ENCODE measurements at places on chromosomes 12 and 14.
A peak's percentile ranks its signal among the peaks of the same experiment; 100 is the strongest.

- DNase-seq, result no peak
Measured at GRCh38 chr12:127629066-127629820, 637.7 kb upstream of the TMEM132C start.

DNA sequence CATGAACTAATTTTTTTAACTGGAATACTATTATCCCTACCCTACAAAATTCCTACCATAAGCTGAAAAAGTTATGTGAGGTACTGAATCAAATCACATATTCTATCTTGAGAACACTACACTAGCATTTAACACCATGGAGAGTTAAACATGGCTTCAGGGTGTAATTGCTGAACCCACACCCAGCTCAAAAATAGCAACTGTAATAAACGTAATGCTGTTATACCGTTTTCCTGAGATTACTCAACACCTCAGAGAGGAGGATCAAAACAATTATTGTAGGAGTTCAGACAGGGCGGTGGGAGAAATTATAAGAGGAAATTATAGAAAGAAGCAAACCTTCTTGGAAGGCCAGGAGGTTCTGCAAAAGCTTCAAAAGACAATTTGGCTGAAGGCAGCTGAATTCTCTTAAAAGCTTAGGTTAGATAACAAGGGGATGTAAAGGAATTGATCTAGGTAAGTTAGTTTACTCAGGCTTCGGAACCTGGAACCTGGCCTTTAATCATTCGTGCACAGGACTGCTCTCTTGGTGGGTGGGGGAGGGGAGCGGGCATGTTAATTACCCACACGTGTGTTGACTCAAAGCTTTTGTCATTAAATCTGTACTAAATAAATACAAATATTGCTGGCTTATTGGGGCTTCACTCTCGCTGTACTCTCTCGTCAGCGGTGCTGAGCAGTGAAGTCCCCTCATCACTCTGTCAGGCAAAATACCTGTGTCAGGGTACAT lies 12.1 kb upstream of the IPO8 start:
- DNase-seq, result no peak

GRCh38 chr12:71849109-71849851 lies 9.7 kb downstream of the TBC1D15 start:
- no peak for DNase-seq

DNA sequence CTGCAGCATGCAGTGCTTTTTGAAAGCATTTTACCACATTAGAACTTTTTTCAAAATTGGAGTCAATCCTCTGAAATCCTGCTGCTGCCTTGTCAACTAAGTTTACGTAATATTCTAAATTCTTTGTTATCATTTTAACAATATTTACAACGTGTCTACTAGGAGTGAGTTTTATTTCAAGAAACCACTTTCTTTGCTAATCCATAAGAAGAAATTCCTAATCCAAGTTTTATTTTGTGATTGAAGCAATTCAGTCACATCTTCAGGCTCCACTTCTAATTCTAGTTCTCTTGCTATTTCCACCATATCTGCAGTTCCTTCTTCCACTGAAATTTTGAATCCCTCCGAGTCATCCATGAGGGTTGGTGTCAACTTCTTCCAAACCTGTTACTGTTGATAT lies 25.4 kb downstream of the PRORP start:
- DNase-seq, result no peak

DNA sequence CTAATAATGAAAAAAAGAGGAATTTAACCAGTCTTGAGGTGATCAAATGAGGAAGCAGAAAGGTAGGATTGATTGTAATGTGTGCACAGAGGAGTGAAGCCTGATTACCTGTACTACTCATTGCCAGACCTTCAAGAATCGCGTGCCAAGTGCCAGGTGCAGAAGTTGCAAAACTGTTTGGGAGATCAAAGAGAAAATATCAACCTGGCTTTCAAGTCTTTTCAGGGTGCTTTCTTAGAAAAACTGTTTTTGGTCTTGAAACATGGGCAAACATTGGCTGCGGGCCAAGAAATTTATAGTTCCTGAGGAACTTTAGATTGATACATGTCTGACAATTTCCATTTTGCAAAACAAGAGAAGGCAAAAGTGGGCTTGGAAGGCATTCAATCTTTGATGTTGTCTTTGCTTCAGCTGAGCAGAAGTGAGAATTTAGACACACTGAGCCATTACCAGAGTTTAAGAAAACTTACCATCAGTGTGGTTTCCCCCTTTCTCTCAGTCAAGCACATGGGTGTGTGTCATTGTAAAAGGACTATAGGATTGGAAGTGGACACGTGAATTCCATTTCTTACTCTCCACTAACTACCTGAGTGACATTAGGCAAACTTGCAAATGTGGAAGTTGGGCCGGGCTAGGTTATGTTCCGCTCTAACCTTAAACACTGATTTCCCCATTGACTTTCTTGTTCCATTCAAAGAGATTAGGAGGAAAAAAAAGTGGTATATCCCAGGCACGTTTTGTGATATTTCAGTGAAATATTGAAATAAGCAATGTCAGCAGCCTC lies 486.2 kb downstream of the DIO2 start:
- DNase-seq, result no peak

GRCh38 chr12:129049917-129050316 lies 196.6 kb downstream of the GLT1D1 start:
- no peak for DNase-seq

DNA sequence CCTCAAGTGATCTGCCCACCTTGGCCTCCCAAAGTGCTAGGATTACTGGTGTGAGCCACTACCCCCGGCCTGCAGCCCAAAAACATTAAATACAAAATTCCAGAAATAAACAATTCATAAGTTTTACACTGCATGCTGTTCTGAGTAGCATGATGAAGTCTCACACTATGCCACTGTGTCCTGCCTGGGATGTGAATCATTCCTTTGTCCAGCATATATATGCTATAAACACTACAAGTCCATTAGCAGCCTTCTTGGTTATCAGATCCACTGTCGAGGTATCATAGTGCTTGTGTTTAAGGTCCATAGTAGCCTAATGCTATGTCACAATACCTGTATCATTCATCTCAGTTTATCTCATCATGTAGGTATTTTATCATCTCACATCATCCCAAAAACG lies 15.9 kb downstream of the INTS13 start:
- DNase-seq, result no peak

GRCh38 chr12:29625359-29625953 lies 128.0 kb upstream of the OVCH1 start:
- no peak for DNase-seq

DNA sequence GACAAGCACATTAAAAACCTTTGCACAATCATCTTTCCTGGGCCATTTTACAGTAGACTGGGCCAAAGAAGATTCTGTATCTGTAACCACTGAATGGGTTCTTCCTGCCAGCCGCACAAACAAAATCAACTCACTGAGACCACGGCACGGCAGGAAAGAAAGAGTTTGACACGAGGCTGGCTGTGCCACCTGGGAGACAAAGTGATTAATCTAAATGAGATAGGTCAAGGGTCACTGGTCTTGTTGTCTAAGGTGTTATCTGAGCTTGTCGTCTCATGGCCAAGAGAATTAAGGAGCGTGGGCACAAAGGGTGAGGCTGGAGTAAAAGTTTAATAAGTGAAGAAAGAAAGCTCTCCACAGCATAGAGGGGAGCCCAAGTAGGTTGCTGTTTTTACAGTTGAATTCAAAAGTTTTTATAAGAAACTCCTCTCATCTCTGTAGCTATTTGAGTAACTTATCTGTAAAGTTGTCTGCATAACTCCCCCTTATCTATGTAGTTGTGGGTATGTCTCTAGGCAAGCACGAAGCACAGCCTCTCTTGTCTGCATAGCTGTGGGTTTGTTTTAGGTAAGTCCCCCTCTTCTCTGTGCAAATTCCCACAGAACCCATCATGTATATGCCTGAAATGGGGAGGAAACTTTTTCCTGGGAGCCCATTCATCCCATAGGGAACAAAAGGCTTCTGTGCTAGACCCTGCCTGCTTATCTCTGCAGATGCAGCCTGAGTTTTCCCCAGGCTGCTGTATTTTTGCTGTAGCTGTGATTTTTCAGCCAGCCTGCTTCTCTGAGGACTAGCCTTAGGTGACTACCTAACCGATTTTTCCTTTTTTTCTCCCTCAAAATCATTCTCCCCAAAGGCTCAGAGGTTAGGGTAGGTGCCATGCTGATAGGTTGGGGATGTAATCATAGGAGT lies 1314.6 kb upstream of the TMEM132C start:
- DNase-seq, result no peak

GRCh38 chr14:31927348-31927832 lies 149.7 kb upstream of the ARHGAP5 start:
- peak; percentile 51 for DNase-seq

GRCh38 chr12:84079626-84080025 lies 833.0 kb downstream of the SLC6A15 start:
- DNase-seq, result no peak

DNA sequence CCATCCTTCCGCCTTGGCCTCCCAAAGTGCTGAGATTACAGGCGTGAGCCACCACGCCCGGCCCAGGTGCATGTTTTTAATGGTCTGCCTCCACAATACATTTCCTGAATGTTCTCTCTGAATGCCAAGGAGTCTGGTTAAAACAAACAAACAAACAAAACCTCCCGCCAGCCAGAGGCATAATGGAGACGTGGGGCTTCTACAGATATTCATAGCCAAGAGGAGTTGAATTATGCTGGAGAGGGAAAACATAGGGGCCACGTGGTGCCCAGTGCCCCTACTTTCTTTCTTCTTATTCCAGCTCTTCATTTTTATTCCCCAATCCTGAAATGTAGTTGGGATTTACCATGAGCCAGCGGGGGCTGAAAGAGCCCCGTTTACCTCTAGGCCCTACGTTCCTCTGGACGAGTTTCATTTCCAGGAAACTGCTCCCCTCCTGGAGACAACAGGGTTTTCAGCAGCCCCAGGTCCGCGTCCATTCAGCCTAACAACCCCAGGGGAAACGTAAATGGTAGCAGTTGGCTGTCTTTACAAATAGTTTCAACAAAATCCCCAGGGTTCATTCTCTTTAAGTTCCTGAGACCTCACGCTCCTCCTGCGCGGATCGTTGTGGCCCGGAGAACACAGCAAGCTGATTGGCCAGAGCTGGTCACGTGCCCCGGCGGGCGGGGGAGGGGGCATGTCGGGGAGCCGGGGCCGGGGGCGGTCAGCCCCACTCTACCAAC lies 108.5 kb upstream of the ESRRB start:
- no peak for DNase-seq

DNA sequence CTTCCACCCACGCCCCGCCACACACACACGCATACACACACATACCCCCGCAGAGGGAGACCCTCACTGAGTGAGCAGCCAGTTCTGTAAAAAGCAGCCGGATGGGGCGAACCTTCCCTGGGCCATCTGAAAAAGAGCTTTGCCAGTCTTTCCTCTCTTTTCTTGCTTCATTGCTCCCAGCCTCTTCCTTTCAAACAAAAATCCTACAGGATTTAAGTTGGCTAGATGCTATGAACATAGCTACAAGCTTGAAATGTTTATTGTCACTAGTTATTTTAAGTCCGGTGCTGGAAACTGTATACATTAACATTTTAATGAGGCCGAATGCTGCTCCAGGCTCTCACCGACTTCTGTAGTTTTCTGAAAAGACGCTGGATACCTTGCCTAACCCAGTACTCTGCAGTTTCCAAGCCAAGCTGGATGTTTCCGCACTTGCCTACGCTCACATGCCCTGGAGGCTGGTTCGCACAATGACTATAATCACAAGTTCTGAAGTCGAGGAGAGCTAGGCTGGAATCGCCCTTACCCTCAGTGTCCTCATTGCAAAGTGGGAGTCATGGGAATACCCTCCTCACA lies 39.2 kb downstream of the LTBP2 start:
- no peak for DNase-seq

DNA sequence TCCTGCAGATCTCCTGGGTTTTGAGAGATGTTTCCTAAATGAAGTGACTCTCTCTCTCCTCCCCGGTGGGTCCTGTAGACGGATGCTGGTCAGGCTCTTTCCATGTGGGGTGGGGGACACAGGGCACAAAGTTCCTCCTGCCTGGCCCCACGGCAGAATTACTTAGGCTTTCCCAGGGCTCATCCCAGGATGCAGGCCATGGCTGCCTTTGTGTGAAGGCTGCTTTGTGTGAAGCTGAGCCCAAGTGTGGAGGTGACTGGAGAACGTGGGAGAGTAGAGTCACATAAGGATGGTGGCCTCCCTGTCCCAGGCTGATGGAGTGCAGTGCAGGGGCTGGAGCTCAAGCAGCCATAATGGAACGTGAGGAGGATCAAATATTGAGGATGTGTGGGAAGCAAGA lies 200.2 kb downstream of the ADGRD1 start:
- DNase-seq, result no peak

GRCh38 chr12:121444842-121445202 lies 44.9 kb downstream of the RNF34 start:
- DNase-seq, result no peak

DNA sequence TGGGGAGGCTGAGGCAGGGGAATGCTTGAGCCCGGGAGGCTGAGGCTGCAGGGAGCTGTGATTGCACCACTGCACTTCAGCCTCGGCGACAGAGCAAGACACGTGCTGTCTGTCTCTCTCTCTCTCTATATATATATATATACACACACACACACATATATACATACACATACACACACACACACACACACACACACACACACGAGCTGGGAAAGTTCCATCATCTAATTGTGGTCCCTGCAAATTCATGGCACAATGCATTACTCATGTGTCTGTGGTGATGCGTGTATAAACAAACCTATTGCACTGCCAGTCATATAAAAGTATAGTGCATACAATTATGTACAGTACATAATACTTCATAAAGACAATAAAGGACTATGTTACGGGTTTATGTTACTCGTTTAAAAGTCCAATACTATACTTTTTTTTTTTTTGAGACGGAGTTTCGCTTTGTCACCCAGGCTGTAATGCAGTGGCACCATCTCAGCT lies 36.6 kb downstream of the WDR89 start:
- no peak for DNase-seq

- DNase-seq, result no peak
Measured at GRCh38 chr12:52698651-52699340, 4.5 kb downstream of the KRT77 start.

GRCh38 chr12:119444462-119445044 lies 110.0 kb downstream of the CCDC60 start:
- DNase-seq, result peak; percentile 50

- no peak for DNase-seq
Measured at GRCh38 chr14:59510966-59511365, 26.6 kb downstream of the JKAMP start.

DNA sequence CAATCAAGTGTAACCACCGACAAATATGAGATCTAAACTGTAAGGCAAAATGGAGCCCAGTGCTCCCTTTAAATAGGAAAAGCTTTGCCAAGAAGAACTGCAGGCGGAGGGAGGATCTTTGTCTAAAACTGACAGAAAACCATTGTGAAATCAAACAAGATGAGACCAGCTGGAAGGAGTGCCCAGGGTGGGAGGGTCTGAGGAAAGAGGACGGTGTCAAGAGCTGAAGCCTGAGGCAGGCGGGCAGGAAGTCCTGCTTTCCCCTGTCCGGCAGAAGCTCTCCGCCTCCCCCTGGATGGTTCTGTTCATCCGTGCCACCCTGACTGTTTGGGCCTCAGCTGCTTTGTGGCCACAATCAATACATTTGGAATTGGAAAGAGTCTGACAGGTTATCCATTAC lies 37.5 kb downstream of the CDC42BPB start:
- DNase-seq, result no peak
